ENCODE measurements at places on chromosomes 11 and 22.

DNA sequence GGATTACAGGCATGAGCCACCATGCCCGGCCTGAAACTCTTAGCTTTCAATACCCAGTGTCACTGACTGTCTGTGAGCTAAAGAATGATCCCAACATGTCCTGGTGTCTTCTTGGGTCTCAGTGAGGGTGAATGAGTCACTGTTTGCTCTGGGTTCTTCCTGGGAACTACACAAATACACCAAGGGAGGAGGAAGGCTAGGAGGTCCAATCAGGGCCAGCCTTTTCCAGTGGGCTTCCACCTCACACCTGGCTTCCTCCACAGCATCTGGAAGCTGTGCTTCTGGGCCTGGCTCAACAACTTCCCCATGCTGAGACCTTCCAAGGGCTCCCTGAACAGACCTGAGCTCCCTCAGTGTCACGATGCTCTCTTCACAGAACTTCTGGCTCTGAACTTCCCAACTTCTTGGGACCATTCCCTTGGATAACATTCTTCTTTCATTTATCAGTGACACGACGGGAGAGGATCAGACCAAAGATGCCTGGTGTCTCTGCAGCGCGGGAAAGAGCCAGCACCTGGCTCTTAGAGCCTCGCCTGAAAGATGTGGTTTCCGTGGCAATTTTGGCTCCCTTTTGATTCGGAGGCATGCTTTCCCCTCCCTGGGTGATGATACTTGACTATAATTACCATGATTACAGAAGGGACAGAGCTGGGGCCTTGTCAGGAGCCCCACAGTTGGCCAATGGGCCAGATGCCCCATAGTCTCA, 22.3 kb upstream of the CHRM4 start:
- peak; percentile 44 for DNase-seq

- DNase-seq: no peak
Observed at GRCh38 chr11:17408026-17408425, 19.6 kb upstream of the KCNJ11 start.

DNA sequence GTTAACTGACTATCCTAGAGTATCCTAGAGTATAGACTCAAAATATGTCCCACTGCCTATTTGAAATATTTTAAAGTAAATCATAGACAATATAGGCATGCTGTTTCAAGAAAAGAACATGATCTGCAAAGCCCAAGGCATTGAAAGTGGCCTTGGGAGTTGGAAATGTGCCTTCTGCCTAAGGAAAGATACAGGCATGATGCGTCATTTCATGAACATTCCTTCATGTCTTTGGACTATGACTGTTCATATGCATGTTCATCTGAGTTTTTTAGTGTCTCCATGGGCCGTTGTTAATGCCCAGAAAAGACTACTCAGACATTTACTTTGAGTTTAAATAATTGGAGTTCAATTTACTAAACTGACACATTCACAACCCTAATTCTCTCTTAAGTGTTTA, 69.7 kb upstream of the PRDM11 start:
- no peak for DNase-seq

DNA sequence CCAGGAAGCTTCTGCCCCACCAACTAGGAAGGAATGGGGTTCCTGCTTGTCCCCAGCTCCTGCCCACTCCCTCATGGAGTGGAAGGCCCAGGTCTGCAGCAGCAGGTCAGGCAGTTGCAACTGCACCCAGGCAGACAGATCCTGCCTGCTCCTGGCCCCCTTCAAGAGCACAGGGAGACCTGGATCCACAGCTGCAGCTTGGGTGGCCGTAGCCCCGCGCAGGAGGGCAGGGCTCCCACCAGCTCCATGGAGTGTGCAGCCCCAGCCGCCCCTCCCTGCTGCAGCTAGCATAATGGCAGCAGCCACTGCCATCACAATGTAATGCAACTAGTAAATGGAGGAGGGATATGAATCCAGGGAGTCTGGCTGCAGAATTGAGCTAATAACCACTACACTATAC, 187.5 kb upstream of the PLET1 start:
- no peak for DNase-seq

GRCh38 chr11:65290448-65291165, 24.1 kb upstream of the CDC42EP2 start:
- DNase-seq: no peak

All from CD8-positive, alpha-beta T cell (primary cell).